Activated T-helper 1 cell treated with Interleukin-2 at 50 U/mL for 16 hours (primary cell): ENCODE measurements at places on chromosomes 13 and 19.
A peak's percentile ranks its signal among the peaks of the same experiment; 100 is the strongest.

GRCh38 chr19:5562280-5562679 is 5.5 kb downstream of the TINCR start:
- no peak for DNase-seq

DNA sequence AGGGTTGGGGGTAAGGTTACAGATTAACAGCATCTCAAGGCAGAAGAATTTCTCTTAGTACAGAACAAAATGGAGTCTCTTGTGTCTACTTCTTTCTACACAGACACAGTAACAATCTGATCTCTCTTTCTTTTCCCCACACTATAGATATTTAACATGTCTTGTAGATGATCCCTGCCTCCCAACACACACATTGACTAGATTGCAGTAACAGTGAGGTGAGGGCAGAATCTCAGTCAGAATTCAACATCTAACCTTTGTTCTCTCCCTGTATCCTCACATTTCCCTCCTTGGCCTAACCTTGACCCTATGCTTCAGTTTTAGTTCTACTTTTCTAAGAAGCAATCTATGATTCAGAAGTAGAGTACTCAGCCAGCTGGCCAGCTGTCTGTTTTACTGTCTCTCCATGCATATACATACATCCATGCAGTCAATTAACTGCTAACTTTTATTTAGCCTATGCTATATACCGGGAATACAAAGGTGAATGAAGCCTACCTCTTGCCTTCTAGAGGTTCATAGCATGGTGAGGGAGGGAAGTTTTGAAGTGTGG is 18.1 kb downstream of the DNAJC15 start:
- no peak for DNase-seq

DNA sequence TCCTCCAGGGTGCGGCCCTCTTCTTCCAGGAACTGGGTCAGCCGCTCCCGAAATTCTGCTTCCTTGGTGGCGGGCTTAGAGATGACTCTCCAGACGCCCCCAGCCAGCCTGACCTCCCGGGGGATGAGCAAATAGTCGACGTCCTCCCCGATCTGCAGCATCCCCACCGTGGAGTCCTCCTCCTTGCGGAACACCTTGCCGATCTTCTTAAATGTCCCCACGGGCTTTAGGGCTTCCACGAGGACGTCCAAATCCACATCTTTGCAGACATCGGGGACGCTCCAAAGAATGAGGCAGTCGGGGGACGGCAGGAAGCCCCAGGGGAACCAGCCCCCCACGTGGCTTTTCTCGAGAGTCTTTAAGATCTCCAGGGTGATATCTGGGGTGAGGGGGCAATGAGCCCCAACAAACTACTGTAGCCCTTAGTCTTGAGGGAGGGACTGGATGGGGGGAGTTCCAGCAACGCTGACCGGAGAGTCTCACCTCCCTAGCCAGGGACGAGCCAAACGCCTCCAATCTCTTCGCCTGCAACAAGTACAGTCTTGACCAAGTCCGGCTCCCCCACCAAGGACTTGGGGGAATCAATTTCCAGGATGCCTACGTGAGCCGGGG is 608 bp downstream of the CCDC8 start:
- no peak for DNase-seq

- no peak for DNase-seq
Measured at GRCh38 chr13:108574856-108575255, 54.6 kb upstream of the MYO16 start.

DNA sequence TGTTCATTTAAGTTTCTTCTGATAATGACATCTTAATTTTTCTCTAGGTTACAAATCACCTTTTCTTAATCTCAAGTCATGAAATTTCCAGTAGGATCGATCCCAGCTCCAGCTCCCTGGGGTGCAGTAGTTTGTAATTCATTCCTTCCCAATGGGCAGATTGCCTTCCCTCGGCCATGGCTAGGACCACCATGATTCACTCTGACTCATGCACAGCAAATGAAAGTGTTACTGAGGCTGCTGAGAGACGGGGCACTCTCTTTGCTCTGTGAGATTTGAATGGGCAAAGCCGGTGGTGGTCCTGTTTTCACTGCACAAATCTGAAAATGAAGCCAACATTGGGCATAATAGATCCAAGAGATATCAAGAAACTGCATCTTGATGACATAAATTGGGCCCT is 202.8 kb upstream of the IRS2 start:
- DNase-seq: no peak

- DNase-seq: no peak
Measured at GRCh38 chr13:46106839-46107371, 2.1 kb upstream of the CPB2 start.

GRCh38 chr13:79679334-79679733 is 198.4 kb downstream of the NDFIP2 start:
- DNase-seq: no peak

GRCh38 chr13:35675651-35676050 is 199.2 kb upstream of the MAB21L1 start:
- no peak for DNase-seq

- DNase-seq: no peak
Measured at GRCh38 chr13:67023130-67023876, 206.8 kb downstream of the PCDH9 start.

DNA sequence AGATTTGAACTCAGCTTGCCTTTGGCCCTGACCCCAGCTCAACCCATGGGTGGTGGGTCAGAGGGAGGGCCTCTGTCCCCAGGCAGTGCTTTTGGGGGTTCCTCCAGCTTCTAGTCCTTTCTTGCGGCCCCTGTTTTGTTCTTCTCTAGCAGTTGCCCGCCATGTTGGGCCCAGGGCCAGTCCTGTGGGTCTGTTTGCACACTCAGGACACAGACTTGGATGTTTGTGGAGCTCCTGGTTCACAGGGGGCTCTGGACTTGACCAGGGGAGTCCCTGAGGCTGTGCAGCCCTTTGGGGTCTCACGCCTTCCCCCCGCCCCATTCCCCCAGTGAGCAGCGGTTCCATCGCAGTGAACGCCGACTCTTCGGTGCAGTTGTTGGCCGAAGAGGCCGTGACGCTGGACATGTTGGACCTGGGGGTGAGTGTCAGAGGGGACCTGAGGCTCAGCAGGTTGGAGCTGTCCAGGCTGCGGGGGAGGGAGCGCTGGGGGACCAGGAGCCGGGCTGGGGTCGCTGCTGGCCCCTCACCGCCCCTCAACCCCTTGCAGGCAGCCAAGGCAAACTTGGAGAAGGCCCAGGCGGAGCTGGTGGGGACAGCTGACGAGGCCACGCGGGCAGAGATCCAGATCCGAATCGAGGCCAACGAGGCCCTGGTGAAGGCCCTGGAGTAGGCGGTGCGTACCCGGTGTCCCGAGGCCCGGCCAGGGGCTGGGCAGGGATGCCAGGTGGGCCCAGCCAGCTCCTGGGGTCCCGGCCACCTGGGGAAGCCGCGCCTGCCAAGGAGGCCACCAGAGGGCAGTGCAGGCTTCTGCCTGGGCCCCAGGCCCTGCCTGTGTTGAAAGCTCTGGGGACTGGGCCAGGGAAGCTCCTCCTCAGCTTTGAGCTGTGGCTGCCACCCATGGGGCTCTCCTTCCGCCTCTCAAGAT is 2.5 kb downstream of the ATP5F1D start:
- peak; percentile 81 for DNase-seq

- no peak for DNase-seq
Measured at GRCh38 chr19:56097776-56098175, 23.3 kb downstream of the ZNF787 start.

- DNase-seq: no peak
Measured at GRCh38 chr13:81473366-81473899, 1132.5 kb upstream of the SPRY2 start.

GRCh38 chr13:83085186-83085900 is 796.9 kb downstream of the SLITRK1 start:
- DNase-seq: no peak

- no peak for DNase-seq
Measured at GRCh38 chr13:111850976-111851375, 216.0 kb upstream of the SOX1 start.

GRCh38 chr13:21088534-21088933 is 27.1 kb upstream of the LATS2 start:
- no peak for DNase-seq

- DNase-seq: no peak
Measured at GRCh38 chr19:54517483-54517882, 14.9 kb downstream of the LAIR2 start.

DNA sequence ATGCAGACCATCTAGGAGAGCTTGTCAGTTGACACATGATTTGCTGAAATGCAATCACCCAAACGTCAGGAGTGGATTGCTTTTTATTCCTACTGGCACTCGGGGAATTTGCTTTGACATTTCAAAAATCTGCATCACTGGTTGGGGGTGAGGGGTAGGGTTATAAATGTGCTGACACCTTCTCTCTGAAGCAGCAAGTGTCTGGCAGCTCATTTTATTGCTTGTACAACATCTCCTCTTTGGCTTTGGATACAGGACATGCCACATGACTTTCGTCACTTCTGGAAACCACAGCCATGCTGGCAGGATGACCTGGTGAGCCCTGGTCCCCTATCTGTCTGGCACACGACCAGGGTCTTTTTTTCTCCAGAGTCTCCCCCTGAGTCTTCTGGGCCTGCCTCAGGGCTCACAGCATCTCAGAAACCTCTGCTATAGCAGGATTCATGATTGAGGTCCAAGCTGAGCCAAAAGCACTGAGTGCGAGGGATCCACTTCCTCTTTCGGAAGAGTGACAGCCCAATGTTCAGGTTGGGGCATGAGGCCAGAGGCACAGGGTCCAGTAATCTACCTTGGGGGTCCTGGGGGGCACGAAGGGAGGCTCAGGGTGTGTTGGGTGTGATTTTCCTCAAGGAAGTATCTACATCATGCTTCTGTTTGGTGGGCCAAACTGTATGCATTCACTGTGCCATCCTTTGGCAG is 60.1 kb downstream of the HSPH1 start:
- no peak for DNase-seq

DNA sequence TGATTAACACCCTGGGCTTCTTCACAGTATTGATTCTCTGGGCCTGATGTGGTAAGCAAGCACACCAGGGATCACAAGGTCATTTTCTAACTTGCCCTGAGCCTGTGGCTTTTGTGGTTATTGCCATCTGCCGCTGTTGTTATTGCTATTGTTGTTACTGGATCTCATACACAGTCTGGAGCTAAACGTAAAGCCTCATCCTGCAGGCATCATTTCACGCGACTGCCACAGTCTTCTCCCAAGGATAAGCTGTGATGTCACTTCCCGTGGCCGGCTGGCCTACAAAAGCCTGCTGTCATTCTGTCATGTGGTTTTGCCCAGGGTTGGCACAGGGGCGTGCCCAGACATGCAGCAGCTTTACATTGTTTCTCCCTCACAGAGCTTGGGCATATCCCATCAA is 154.0 kb upstream of the GPR12 start:
- no peak for DNase-seq

GRCh38 chr13:98537740-98538139 is 39.2 kb downstream of the STK24 start:
- no peak for DNase-seq

DNA sequence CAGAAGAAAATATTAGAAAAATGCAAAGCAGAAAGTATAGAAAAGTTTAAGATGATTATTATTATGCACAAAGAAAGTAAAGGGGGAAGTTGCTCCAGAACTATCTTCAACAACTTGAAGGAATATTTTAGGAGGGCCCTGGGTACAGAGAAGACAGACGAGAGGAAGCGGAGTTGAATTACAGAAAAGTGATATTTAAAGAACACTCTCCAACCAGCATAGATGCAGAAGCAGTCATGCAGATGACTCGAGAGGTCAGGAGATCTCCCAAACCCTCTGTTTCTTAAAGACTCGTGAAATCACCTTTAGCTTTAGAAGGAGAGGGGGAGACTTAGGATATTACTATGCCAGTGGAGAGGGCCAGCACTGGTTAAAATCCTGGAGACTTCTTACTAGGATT is 8.5 kb upstream of the SHISA2 start:
- no peak for DNase-seq

- no peak for DNase-seq
Measured at GRCh38 chr13:110616103-110617101, 1.1 kb downstream of the NAXD start.

GRCh38 chr13:111359237-111359915 is 38.9 kb downstream of the TEX29 start:
- DNase-seq: no peak

DNA sequence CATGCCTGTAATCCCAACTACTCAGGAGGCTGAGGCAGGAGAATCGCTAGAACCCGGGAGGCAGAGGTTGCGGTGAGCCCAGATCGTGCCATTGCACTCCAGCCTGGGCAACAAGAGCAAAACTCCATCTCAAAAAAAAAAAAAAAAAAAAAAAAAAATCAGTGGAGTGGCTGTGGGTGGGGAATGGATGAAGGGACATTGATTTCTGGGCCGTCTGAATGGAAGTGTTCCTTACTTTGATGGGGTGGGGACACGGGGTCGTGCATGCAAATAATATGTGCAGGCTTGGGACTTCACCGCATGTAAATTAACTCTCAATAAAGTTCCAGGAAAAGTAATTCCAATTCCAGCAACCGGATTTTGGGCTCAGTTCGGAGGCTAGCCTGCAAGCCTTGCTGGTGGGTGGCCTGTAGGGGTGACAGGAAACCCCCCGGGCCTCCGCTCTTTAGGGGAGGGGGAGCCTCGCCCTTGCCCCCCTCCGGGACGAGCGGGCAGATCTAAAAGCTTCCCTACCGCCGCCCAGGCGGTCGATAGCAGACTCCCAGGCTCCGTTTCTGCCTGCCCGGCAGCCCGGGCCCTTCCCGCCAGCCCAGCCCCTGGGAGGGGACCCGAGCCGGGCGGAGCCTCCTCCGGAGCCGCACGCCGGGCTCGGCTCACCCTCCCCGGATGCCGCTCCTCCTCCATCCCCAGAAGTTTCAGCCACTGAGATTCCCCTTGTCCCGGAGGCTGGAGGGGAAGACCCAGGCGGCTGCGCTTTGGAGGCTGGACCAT is 48.0 kb upstream of the ADGRE5 start:
- DNase-seq: no peak
